Endothelial cell of umbilical vein (primary cell): ENCODE measurements at places on chromosomes 16 and 17. TPM values are rescaled to one million over a fixed set of nuclear protein-coding genes. Genes with fewer than 3 reads are reported as not detected.

DNA sequence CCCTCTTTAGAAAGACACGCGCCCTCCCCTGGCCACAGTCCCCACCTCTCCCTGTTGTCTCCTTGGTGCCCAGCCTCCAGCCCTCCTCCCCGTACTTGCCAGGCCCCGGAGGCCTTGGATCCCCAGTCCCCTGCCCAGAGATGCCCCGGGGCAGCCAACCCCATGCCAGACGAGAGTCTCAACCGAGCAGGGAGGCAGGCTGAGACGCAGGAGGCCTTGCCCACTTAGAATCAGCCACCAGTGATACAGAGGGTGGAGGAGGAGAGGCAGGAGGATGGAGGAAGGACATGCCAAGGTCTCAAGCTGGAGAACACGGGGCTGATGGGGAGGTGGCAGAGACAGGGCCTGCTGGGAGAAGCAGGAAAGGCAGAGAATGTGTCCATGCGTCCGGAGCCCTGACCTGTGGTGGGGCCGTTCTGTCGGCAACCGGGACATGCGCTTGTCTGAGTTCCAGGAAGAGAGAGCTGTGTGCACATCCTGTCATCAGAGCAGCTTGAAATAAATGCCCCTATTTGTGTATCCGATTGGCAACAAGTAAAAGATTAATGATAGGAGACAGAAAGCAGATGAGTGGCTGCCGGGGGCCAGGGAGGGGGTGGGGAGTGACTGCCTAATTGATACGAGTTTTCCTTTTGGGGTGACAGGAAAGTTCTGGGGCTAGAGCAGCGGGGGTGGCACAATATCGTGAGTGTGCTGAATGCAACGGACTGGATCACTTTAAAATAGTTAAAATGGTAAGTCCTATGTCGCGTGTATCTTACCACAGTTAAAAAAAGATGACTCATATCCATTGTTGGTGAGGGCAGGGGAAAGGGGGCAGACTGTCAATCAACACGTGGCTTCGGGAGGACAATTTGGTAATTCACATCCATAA, 44.7 kb upstream of the MEAK7 start:
- DNase-seq, result peak; percentile 62
- H3K27ac ChIP-seq, result peak overlapping the region; percentile 78
- no peak overlapping the region for H3K4me3 ChIP-seq
- no peaks in the 10 kb centered on the region for H3K36me3 ChIP-seq

DNA sequence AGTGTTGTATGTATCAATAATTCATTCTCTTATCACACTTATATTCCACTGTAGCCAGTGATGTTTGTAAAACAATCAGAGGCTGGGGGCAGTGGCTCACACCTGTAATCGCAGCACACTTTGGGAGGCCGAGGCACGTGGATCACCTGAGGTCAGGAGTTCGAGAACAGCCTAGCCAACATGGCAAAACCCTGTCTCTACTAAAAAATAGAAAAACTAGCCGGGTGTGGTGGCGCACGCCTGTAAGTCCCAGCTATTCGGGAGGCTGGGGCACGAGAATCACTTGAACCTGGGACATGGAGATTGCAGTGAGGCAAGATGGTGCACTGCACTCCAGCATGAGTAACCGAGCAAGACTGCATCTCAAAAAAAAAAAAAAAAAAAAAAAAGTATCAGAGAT, 217.0 kb downstream of the CPPED1 start:
- no peak overlapping the region for H3K27ac ChIP-seq
- no peaks in the 10 kb centered on the region for H3K36me3 ChIP-seq
- no peak overlapping the region for H3K4me3 ChIP-seq
- no peaks in the 10 kb centered on the region for H3K4me1 ChIP-seq
- no peaks in the 10 kb centered on the region for H3K27me3 ChIP-seq
- DNase-seq, result no peak

- peaks cover 10% of the 10 kb centered on the region for H3K4me1 ChIP-seq
- peak; percentile 76 for DNase-seq
- H3K36me3 ChIP-seq, result no peaks in the 10 kb centered on the region
- peak within 1 kb of the TSS; percentile 58 for H3K27ac ChIP-seq
- peak within 1 kb of the TSS; percentile 46 for H3K4me3 ChIP-seq
- H3K27me3 ChIP-seq, result no peaks in the 10 kb centered on the region
Measured at GRCh38 chr16:88803264-88803987, at the start of gene CDT1. TSS of gene CDT1 (plus strand) at chr16:88803789. CDS start at chr16:88803832, 43 bp downstream.

- no peak overlapping the region for H3K27ac ChIP-seq
- H3K4me1 ChIP-seq, result peaks cover 12% of the 10 kb centered on the region
Measured at GRCh38 chr17:67238991-67239390, 6.0 kb downstream of the HELZ start.

DNA sequence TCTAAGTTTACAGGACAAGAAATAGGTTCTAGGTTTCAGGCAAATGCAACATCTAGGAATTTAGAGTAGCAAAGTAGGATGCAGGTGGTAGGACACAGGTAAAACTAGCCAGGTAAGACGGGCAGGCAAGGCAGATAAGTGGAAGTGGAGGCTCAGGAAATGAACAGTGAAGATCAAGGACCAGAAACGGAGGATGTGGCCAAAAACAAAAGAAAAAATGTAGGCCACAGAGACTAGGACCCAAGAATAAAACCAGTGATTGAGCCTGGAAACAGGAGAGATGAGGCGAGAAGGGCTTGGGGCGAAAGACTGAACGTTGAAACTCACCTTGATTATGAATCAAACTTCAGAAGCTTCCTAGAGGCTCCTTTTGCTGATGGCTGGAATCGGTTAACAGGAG, 24.0 kb downstream of the CPSF4L start:
- H3K4me1 ChIP-seq, result peaks cover 12% of the 10 kb centered on the region
- DNase-seq, result no peak
- no peak overlapping the region for H3K4me3 ChIP-seq

The CBX2 gene
- 19.8 and 20.0 TPM in 2 replicates for total RNA-seq
